Hepatocyte (in vitro differentiated cells): ENCODE measurements at places on chromosomes 3 and 15.

DNA sequence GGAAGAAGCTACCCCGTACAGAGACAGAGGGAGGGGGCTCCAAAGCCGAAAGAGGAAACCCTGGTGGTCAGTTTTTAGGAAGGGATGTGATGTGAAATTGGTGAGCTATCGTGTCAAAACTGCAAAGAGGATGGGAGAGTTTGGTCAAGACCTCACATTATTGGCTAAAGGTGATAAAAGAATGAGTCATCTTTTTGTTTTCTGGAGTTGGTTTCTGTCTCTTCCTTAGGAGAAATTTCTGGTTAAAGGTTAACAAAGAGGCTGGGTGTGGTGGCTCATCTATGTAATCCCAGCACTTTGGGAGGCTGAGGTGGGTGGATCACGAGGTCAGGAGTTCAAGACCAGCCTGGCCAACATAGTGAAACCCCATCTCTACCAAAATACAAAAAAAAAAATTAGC lies 217.8 kb upstream of the CBLB start:
- DNase-seq = no peak

DNA sequence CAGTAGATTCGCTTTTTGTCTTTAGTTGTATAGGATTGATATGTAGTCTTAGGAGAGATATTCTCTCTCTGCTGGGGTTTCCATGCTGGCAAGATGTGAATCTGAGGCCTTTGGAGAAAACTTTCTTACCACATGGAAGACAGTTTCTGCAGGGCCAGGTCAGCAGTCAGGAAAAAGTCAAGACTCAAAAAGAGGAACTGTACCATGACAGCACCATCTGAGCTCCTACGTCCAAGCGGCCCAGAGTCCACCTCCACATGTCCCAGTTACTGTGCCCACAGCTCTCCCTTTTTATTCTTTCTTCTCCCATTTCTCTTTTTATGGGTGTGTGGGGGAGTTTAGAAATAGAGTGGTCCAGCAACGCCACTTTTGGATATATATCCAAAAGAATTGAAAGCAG lies 172.0 kb downstream of the MTHFS start:
- DNase-seq = no peak

GRCh38 chr15:67824976-67825880 lies at the start of gene SKOR1:
Gene SKOR1, plus strand, starts transcription at chr15:67825509. Its CDS starts 94 bp downstream, at chr15:67825603.
- peak; percentile 62 for DNase-seq

- no peak for DNase-seq
These were observed 131.3 kb downstream of the PDE8A start for GRCh38 chr15:85112997-85113396.

- no peak for DNase-seq
These were observed 24.1 kb downstream of the TOPAZ1 start for GRCh38 chr3:44265815-44266214.

- DNase-seq = peak; percentile 73
These were observed 84.6 kb downstream of the DGKG start for GRCh38 chr3:186277268-186277909.

DNA sequence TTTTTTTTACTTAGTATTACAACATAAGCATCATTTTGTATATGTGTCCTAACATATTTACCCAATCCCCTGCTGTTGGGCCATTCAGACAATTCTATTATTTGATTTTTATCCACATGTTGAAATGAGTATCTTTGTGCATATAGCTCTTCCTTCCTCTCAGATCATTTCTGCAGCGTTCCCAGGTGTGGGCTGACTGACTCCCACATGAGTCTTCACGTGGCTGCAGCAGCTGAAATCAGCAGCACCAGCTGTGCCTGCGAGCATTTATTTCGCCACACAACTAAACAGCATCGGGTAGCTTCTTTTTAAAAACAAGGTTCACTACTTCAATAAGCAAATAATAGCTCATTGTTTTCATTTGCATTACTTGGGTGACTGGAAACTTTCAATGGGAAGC lies 44.5 kb upstream of the PDE8A start:
- DNase-seq = no peak

- no peak for DNase-seq
These were observed 82.7 kb upstream of the SOX2 start for GRCh38 chr3:181629029-181629428.

- no peak for DNase-seq
These were observed 51.0 kb upstream of the STT3B start for GRCh38 chr3:31481697-31482096.

- peak; percentile 11 for DNase-seq
These were observed 957.8 kb downstream of the ROBO1 start for GRCh38 chr3:78809966-78810365.

DNA sequence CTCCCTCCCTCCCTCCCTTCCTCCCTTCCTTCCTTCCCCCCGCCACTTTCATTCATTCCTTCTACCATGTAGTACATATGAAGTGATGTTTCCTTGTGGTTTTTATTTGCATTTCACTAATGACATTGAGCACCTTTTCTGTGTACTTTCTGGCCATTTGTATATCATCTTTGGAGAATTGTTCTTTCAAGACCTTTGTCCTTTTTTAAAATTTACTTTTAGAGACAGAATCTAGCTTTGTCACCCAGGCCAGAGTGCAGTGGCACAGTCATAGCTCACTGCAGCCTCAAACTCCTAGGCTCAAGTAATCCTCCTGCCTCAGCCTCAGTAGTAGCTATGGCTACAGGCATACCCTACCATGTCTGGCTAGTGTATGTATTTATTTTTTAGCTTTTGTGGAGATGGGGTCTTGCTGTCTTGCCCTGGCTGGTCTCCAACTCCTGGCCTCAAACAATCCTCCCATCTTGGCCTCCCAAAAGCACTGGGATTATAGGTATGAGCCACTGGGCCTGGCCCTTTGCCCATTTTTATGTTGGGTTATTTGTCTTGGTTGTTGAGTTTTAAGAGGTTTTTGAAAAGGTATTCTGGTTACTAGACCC lies 42.0 kb upstream of the CTDSPL2 start:
- DNase-seq = no peak

- no peak for DNase-seq
These were observed 106.8 kb upstream of the SLC7A14 start for GRCh38 chr3:170692720-170693119.

- DNase-seq = no peak
These were observed 324.1 kb upstream of the ALCAM start for GRCh38 chr3:105042586-105042985.

DNA sequence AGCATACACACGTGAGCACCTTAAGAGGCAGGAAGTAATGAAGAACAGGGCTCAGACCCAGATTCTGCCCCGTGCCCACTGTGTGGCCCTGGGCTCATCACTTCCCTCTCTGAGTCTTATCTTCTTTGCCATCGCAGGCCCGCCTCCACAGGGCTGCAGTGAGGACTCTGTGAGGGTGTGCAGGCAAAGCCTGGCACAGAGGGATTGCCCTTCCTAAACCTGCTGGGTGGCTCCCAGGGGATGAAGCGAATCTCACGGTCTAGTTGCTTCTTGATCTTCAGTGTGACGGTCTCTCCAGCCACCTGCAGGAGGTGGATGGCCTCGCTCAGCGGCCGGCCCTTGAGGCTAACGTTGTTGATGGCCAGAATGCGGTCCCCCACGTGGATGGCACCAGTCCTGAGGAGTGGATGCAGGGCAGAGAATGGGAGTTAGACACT lies 32.8 kb downstream of the GRIP2 start:
- no peak for DNase-seq

DNA sequence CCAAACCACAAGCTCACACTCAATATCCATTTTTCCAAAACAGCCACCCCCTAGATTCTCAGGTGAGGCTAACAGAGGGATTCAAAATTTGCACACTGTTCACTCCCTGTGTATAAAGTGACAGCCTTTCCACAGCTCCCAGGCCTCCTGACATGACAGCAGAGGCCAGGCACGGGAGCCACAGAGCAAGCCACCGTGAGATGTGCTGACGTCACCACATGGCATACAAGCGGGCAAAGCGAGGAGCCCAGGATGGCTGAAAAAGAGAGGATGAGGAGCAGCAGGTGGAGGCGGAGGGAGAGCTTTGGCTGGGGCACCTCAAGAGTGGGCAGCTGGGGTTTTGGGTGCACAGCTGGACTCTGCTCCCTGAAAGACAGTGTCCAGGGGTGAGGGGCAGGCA lies 27.1 kb downstream of the EHD4 start:
- no peak for DNase-seq

DNA sequence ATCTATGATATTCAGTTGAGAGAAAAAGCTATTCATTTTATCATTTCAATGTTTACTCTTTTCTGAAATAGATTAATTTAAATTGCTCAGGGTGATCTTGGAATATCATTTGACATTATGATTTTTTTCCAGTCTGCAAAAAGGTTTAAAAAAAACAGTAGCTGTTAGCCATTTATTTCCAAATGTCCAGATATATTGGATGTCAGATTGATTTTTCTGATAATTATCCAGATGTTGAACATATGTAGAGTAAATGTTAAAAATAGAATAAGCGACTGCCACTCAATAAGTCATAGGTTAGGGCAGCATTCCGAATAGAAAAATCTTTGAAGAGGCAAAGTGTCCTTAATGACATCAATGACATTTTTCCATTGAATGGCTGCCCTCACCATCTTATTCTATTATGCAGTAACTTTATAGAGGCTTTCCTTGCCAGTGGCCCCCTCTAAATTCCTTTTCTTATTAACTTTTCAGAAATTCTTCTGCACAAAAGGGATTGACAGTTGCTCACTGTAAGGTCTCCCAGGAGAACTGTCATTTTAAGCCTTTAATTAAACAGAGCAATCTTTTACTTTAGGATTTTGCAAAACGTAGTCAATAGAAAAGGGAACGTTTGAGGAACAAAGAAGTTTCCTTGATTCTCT lies 316.5 kb downstream of the GBE1 start:
- no peak for DNase-seq

DNA sequence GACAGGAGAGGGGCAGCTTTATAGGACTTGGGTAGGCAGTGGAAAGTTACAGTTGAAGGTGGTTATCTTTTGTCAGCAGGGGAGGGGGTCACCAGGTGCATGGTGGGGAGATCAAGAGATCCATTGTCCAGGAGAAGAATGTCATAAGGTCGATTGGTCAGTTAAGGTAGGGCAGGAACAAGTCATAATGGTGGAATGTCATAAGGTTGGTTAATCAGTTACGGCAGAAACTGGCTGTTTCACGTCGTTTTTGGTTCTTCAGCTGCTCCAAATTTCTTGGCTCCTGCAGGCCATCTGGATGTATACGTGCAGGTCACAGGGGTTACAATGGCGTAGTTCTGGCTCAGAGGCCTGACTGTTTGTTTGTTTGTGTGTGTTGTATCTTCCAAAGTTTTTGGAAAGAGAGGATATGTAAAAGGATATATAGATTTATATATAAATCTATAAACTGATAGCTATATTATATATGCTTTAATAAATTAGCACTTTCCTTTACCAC lies 565.1 kb downstream of the ZNF385D start:
- no peak for DNase-seq

GRCh38 chr3:133856316-133856715 lies 39.4 kb downstream of the RAB6B start:
- no peak for DNase-seq

- no peak for DNase-seq
These were observed 115.1 kb upstream of the ICE2 start for GRCh38 chr15:60594071-60594470.
